ENCODE measurements at places on chromosomes 5 and 9.

DNA sequence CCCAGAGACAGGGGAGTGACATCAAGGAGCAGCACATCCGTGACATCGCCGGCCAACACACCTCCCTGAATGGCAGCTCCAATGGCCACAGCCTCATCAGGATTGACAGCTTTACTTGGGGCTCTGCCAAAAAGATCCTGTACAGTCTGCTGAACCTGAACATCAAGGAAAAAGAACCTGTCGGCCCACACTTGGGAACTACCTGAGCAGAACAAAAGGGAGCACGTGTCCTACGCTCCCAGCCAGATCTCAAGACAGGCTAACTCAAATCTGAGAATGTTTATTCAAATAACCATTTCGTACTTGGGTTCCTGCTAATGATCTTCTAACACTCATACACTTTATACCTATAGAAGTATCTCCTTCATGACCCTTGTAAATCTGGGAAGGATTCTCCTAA, 15.3 kb downstream of the HSPA9 start:
- DNase-seq = peak; percentile 94

DNA sequence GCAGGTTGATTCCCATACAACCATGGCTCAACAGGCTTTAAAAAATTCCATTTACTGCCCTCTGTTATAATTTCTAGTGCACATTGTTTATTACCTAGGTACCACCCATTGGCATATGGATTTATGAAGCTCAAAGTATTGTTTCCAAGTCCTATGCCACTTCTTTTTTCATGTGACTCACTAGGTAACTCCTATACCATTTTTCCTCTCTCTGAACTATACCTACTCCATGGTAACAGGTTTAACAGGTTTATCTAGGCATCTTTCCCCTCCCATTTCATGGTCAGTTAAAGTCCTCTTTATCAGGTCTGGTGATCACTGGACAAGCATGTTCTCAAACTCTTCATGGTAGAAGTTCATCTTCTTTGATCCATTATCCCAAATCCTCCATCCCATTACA, 49.6 kb upstream of the ABCA1 start:
- DNase-seq = peak; percentile 80

DNA sequence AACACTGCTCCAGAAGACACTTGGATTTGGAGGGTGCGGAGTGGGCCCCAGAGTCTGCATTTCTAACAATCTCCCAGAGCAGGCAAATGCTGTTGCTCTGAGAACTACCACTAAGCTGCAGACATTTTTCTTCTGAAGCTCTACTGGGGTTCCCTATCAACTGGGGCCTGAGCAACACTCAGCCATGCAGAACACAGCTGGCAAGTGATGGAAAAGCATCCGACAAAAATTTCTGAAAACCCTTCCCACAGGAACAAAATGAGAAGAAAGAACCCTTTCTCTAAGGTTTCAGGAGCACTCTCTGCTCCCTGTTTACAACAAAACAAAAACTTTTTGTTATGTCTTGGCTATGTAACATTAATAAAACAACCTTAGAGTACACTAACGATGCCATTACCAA, 516.9 kb downstream of the CTNND2 start:
- DNase-seq = no peak

DNA sequence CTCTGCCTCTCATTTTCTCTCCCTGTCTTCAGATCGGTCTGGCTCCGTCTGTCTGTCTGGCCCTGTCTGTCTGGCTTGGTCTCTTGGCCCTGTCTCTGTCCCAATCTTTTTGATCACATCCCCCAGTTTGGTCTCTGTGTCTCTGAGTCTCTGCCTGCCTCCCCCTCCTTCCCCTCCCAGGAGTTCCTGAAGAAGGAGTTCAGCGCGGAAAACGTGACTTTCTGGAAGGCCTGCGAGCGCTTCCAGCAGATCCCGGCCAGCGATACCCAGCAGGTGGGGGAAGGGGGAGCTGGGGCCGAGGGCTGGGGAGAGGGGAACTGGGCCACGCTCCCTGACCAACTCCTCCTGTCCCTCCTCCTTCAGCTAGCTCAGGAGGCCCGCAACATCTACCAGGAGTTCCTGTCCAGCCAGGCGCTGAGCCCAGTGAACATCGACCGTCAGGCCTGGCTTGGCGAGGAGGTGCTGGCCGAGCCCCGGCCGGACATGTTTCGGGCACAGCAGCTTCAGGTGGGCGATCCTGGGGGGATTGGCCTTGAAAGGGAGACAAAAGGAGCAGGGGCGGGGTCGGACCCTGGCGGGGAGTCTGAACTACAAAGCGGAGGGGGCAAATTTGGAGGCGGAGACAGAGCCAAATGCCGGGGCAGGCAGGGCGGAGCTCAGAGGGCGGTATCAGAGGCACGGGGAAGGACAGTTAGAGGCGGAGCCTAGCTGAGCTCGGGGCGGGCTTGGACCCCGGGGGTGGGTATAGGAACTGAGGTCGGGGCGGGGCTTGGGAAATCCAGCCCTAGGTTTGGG, 9.0 kb downstream of the RGS14 start:
- peak; percentile 91 for DNase-seq

- no peak for DNase-seq
These were observed 66.7 kb downstream of the C7 start for GRCh38 chr5:40976041-40976440.

DNA sequence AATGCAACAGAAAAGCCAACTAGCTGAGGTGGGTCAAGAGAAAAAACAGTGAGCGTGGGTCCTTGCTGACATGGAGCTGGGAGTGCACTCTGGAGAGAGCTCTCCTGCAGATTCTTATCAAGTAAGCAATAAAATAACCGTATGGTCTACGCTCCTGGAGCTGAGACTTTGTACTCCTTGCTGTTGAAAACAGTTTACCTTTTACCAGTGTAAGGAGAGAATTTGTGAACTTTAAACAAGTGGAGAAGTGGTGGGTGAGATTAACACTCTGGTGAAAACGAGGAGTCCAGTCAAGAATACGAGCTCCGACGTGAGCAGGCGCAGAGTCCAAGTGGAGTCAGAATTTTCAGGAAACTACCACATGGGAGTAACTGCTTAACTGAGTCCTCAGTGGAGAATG, 156.1 kb upstream of the ERCC6L2 start:
- no peak for DNase-seq

DNA sequence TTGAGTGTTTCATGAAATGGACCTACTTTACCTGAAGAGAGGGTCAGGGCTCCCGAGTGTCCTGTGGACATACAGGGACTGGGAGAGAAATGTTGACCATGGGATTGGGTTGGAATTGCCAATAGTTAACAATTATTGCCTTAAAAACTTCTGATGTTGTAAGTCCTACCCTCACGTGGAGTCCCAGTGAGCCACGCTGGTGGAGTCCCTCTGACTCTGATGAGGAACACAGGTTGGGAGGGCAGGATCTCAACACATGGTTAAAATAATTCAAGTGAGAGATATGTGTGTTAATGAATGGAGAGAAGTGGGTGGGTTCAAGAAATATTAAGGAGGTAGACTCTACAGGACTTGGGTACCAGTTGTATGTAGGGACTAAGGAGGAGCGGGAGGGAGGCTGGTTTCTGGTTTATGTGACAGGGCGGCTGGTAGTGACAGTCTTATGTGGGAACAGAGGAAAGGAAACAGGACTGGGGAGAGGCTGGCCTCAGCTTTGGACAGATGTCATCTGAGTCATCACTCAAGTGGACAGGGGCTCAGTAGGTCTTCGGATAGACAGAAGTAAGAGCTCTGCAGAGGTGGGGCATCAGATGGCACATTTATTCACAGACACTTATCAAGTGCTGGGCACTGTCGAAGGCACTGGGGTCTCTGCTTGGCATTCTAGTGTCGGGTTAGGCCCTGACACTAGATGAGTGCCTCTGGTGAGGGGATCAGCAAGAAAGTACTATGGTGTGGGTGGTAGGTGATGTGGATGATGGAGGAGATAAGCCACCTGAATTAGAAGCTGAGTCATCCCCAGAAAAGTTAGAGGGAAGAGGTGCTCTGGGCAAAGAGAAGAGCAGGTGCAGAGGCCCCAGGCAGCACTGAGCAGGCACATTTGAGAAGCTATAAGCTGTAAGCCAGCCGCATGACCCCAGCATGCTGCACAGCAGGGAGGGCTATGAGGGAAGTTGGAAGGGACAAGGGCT, 27.2 kb downstream of the MAML1 start:
- no peak for DNase-seq

DNA sequence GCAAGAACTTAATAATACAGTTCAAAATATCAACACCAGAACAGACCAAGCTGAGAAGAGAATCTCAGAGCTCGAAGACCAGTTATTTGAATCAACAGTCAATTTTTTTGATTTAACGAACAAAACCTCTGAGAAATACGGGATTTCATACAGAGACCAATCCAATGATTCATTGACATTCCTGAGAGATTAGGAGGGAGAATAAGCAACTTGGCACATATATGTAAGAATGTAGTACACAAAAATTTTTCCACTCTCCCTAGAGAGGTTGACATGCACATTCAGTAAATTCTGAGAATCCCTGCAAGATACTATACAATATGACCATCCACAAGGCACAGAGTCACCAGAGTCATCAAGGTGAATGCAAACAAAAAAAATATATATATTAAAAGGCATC, 1577.3 kb upstream of the C9orf72 start:
- no peak for DNase-seq

- no peak for DNase-seq
These were observed 1086.5 kb downstream of the EFNA5 start for GRCh38 chr5:106584268-106584667.

DNA sequence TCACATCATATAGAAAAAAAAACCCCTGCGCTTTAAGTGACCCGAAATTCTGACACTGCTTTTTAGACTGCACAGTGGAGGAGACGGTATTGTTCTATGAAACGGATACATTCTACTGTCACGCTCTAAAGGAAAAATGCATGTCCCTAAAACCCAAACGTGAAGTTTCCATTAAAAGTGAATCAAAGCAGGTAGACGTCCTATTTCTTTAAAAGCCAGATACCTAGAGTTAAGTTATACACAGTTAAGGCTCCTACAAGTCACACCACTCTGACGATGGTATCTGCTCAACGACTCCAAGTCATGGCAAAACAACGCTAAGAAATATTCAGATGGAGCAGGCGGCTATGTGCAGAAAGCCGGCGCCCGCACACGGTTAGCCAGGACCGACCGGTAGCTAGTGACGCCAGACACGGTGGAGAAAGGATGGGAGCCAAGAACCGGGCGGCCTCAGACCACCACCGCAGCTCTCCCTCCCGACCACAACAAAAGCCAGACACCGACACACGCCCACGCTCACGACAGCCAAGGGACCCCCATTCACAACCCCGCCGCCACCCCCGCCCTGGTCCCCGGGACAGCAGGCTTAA, 734 bp downstream of the SKP1 start:
- peak; percentile 26 for DNase-seq

DNA sequence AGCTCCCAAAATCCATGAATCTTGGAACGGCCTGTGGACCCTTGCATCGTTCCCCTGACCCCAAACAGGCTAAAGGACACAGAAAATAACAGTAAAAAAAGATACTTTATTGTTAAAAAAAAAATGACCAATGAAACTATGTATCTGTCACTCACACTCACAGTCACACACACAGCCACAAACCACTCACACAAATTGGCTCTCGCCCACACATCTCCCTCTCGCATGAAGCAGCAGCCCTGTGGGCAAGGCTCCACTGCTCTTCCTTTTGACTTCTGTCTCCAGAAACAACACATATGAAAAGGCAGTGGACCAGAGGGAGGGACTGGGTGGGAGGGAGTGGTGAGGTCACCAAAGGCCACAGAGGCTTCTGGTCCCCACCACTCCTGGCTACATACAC, 56.6 kb downstream of the SLC36A1 start:
- DNase-seq = no peak

GRCh38 chr5:67381236-67381880, 184.8 kb upstream of the CD180 start:
- no peak for DNase-seq

DNA sequence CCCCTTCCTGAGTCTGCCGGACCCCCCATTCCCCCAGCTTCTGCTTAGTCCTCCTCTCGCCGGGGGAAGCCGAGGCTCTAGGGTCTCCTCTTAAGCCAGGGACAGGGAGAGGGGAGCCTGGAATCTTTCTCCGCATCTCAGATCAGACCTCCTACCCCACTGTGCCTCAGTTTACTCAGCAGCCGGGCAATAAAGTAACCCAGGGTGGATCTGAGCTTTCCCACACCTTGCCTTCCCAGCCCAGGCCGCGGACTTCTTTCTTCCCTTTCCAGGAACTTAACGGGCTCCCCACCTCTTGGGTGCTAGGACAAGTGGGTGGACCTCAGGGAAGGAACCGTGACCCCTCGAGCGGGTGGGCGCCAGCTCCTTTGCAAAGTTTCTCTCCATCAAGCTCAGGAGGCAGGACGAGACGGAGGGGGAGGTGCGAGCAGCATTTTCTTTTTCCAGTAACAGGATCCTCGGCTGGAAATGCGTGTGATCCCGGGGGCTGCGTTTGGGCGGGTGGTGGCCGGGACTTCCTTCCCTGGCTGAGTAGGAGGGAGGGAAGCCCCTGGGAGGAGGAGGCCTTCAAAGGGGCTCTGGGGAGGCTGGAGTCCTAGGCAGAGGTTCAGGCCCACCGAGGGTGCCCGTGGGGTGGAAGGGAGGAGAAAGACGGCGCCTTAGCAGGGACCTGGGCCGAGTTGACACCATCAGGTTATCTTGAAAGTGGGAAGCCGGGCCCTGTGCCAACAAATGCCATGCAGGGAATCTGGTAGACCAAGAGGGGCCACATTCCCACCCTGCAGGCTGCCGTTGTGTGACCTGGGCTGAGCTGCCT, 795 bp downstream of the DAB2IP start:
- no peak for DNase-seq

DNA sequence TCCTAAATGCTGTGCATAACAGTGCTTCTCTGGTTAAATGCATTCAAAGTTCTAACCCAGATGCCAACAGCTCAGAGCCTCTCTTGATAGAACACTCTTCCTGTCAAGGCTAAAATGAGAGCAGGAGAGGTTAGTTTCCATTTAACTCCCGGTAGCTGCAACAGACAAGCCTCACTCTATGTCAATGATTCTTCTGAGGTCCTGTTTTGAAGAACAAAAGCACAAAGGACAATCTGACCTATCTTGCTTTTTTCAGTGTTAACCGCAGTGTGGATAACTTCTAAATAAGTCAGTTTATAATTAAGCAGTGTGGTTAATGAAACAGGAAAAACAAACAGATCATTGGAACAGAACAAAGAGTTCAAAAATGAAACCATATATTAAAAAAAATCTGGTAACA, 80.7 kb downstream of the ANKRD55 start:
- no peak for DNase-seq

DNA sequence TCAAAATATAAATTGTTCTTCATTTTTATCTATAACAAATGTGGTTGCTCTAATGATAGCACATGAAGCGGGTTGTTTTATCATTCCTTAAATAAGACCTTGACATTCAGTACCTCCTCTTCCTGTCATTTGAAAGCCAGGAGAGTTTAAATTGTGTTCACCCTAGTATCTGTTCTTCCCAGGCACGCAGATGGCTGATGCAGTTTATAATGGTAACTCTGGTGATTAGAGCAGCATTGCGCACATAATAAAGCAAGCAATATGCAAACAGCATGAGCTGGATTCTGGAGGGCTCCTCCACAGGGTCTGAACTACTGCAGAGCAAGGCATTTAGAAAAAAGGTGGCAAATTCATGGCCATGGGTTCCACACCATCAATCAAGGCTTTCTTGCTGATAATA, 307.8 kb downstream of the ENC1 start:
- DNase-seq = no peak

- DNase-seq = no peak
These were observed 51.7 kb downstream of the JADE2 start for GRCh38 chr5:134577022-134577795.

- DNase-seq = no peak
These were observed 485.7 kb downstream of the CSNK1G3 start for GRCh38 chr5:123997462-123998215.

- no peak for DNase-seq
These were observed 7.9 kb downstream of the IRX4 start for GRCh38 chr5:1874771-1875220.

Measured in T47D (cell line).